SHP77 (cell line): ENCODE measurements at places on chromosomes 12 and 14.

DNA sequence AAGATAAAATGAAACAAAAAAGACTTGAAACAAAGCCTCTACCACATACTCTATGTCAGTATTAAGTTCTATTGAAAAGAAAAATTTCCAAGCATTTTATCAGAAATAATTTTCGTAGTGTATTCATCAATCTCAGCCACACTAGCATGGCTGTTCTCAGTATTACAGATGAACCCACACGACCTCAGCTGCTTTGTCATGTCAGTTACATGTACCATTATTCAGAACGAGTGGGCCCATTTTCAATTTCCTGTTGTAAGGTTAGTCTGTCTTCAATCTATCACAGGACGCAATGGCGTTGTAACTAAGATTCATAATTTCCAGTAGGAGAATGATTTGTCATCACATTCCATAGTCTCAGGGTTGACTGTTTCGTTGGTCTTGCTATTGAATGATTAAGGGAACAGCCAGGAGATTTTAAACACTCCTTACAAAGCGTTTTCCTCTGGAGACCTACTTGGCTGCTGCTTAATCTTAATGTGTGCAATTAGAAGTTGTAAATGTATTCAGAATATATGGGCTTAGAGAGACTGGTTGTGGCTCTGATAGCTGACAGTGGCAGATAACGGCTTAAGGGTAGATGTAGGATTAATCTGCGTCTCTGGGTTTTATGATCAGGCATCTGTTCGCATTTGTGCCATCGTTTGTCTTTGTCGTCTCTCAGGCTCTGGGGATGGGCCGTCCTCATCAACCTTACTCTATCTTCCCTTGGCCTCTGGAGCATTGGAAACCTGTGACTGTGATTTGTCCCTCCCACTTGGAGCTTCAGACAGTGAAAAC is 65.4 kb downstream of the GLT1D1 start:
- DNase-seq: no peak

DNA sequence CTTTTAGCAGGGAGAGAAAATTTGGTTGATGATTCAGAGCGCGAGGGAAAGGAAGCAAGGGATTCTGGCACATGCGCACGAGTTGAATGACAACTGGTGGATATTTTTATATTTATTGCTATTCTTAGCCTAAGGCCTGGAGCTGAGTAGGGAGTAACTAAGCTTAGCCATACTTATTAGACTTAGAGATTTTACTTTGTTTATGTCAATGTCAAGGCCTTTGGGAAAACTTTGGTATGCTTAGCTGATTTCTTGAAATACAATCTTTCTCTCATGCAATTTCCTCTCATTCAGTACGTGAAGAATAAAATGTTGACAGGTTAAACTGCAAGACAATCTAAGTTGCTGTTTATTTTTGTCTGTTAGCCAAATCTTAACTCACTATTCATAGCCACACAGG is 101.1 kb downstream of the CRADD start:
- no peak for DNase-seq

DNA sequence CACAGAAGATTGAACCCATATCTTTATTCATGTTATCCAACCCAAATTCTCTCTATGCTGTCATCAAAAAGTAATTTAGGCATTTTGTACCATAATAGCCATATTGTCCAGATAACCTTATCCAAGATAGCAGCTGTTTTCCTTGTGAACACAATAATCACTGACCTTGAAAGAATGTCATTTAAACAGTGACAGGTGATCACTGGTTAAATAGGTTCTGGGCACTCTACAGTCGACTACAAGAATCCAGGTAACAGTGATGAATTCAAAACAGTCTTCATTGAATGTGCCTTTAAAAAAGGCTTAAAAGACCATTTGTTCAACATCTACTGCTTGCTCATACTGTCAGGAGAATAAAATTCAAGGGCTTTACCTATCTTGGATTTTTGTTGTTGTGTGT is 4.6 kb upstream of the SPX start:
- DNase-seq: no peak

- no peak for DNase-seq
These were observed 20.4 kb upstream of the HSP90B1 start for GRCh38 chr12:103909811-103910210.

GRCh38 chr12:91058786-91059185 is 962 bp upstream of the KERA start:
- no peak for DNase-seq

DNA sequence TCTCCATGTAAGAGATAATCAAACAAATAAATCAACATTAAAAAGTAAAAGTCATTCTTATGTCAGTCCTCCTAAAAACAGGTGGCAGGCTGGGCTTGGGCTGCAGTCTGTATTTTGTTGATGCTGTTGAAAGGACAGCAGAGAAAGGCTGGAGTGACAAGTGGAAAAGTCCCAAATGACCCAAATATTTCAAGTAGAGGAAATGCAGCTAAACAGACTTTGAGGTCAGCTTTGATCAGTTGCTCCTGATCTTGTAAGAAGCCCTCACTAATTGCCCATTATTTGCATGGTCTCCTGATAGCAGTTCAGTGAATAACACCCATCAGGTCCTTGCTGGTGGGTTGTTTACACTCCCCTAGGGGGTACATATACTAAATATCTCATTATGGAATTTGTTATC is 24.9 kb downstream of the TBX3 start:
- no peak for DNase-seq

- DNase-seq: no peak
These were observed 10.8 kb downstream of the C14orf180 start for GRCh38 chr14:104590240-104590965.

DNA sequence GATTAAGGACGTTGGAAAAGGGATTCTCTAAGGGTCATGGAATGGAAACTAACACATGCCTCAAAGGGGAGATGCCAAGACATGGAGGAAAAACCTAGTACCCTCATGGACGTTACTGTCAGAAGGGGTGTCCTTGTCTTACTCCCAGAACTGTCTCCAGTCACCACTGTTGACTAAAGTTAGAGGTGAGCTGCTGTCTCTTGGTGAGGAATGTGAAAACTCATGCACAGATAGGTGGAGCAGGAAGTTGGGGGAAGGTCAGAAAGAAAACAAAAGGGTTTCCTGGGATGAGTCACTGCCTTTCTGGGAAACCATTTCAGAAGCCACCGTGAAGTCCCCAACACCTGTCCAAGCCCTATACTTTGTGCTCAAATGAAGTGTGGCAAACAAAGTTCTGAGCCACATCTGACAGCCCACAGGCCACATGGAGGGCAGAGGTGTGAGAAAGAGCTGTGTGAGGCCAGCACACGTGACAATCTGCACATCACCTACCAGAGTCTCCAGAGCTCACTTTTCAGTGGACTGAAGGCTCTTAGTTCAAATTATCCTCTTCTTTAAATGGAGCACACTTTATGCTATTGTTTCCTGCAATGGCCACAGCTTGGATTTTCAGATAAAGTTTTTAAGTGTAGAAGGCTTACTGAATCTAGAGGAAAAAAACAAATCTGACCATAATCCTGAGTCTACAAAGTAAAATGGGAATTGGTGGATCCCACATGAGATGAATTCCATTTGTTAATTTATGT is 92.9 kb upstream of the EGLN3 start:
- peak; percentile 66 for DNase-seq

GRCh38 chr14:30462358-30462757 is 96.6 kb upstream of the G2E3 start:
- no peak for DNase-seq

DNA sequence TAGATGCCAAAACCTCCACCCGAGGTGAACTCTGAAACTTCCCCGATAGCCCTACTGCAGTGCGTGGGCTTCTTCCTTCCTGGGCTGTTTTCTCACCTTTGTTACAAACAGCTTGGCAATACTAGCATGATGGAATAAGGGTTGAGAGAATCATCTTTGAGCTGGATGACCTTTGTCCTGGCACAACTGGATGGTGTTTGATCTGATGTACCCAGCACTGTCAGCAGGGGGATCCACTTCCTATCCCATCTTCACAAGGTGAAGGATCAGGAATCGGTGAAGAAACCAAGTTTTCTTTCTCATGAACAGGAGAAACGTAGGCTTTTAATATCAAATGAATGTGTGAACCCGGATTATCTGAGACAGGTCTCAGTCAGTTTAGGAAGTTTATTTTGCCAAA is 19.5 kb upstream of the LRRC10 start:
- no peak for DNase-seq

- no peak for DNase-seq
These were observed 78.4 kb upstream of the RIN3 start for GRCh38 chr14:92435154-92435553.

GRCh38 chr12:95829395-95829794 is 29.4 kb upstream of the SNRPF start:
- DNase-seq: no peak

GRCh38 chr12:48061938-48062719 is 43.8 kb downstream of the SENP1 start:
- no peak for DNase-seq

- DNase-seq: no peak
These were observed 148.9 kb upstream of the MAX start for GRCh38 chr14:65251213-65251612.

DNA sequence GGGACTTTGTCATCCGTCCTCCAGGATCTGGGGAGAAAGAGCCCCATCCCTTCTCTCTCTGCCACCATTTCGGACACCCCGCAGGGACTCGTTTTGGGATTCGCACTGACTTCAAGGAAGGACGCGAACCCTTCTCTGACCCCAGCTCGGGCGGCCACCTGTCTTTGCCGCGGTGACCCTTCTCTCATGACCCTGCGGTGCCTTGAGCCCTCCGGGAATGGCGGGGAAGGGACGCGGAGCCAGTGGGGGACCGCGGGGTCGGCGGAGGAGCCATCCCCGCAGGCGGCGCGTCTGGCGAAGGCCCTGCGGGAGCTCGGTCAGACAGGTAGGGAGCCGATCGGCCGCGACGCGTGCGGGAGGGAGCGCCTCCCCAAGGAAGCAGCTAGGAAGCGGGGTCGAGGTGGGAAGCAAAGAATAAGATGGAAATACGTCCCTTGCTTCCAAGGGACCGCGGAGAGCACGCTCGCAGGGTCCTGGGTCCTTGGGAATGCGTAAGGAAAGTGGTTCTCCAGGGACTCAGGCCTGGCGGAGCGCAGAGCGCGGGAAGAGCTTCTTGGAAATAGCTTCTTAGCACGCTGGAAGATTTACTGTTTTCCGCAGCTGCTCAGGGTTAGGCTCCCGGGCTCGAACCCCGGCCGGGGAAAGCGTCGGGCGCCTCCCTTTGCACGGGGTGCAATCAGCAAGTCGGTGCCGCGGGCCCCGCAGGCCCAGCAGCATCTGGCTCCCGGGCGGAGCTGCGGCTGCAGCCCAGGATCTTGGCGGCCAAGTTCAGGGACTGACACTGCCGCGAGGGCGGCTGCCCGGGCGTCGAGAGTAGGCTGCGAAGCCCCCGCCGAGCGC is 457 bp downstream of the SOCS2 start:
- no peak for DNase-seq

- no peak for DNase-seq
These were observed 583.6 kb downstream of the GALC start for GRCh38 chr14:87409393-87409792.

- no peak for DNase-seq
These were observed 52.3 kb downstream of the IRAK3 start for GRCh38 chr12:66241061-66242043.

DNA sequence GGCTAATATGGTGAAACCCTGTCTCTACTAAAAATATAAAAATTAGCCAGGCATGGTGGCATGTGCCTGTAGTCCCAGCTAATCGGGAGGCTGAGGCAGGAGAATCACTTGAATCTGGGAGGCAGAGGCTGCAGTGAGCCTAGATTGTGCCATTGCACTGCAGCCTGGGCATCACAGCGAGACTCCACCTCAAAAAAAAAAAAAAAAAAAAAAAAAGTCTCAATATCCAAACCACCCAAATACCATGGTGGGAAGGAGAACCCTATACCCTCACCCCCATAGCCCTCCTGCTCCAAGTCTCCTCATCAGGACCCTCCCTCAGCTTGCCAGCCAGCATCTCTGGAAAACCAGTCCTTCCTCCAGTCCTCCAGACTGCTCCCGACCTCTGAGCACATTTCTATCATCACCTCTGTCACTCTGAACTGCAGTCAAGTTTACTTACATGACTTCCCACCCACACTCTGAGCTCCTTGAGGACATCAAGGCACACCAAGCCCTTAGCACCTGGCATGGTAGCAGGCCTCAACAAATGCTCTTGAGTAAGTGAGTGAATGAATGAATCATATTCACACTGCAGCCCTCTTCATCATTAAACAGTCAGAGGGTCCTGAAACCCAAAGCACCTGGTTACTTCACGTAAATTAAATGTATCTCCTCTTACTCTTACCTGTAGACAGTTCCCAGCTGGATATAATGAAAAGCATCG is 35.2 kb downstream of the NT5DC3 start:
- no peak for DNase-seq

- DNase-seq: no peak
These were observed 31.2 kb upstream of the VASH1 start for GRCh38 chr14:76729953-76730505.

- DNase-seq: no peak
These were observed 37.9 kb downstream of the PIWIL1 start for GRCh38 chr12:130375296-130376287.

DNA sequence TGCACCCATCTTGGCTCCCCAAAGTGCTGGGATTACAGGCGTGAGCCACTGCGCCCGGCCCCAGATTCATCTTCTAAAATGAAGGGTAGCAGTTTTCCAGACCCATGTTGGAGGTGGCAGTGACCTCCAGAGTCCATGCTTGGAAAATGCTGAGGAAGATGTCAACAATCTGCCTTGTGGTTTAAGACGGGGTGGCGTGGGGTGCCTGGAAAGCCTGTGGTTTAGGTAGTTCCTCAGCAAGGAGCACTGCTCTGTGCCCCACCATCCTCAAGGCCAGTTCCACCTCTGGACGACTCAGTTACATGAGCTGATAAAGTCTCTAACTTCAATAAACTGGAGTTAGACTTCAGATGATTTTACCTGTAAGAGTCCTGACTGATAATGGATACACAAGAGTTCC is 48.6 kb downstream of the DRAM1 start:
- no peak for DNase-seq

- DNase-seq: no peak
These were observed 214.7 kb upstream of the C14orf180 start for GRCh38 chr14:104364830-104365229.

DNA sequence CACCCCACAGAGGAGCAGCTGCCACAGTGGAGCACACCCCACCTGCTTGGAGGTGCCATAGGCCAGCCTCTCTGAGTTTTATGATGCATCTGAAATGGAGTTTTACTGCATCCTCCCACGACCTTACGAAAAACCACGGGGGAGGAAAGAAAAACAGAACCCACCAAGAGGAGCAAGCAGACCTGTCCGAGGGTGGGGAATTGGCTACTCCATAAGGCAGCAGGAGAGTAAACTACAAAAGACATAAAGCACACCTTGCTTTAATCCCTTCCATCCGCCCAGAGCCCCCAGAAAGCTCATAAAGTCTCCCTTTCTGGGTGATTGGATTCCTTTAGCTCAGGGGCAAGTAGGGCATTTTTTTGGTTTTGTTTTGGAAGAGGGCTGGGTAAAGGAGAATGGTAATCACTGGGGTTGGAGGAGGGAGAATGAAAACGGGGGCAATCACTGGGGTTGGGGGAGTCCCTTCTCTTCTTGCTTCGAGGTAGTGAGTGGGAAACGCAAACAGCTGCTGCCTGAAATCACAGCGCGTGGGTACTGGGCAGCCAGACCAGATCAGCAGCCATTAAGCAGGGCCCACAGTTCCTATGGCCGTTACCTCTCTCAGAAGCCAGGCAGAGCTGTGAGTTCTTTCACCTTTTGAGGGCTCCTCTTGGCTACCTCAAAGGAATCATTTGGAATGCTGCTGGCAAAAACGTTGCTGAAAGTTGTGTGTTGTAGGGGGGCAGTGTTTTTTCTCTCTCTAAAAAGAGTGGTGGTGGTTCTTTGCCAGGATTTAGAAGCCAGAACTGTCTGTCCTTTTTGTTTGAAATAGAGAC is 433.6 kb downstream of the ZFP36L1 start:
- no peak for DNase-seq

GRCh38 chr12:21478756-21479455 is 22.5 kb downstream of the RECQL start:
- DNase-seq: no peak
